ENCODE measurements at places on chromosomes 1 and 21.

GRCh38 chr1:228851193-228851592 lies 115.9 kb downstream of the RHOU start:
- DNase-seq, result no peak

- no peak for DNase-seq
These were observed 23.2 kb upstream of the C1orf146 start for GRCh38 chr1:92194511-92194910.

DNA sequence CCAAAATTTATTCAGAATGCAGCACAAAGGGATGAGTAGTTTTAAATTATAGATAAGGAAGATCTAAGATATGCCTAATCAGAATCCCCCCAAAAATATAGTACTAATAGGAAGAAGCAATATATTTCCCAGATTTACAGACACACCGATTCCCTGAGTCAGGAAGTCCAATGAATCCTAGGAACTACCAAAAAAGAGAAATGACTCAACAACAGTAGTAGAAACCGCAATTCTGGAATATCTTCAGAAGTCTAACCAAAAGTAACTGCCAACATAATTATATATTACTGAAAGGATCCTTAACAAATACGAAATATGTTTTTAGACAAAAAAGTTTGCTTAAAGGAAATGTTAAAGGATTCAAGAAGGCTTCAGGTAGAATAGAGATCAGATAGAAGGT lies 10.3 kb downstream of the AHCTF1 start:
- DNase-seq, result no peak

DNA sequence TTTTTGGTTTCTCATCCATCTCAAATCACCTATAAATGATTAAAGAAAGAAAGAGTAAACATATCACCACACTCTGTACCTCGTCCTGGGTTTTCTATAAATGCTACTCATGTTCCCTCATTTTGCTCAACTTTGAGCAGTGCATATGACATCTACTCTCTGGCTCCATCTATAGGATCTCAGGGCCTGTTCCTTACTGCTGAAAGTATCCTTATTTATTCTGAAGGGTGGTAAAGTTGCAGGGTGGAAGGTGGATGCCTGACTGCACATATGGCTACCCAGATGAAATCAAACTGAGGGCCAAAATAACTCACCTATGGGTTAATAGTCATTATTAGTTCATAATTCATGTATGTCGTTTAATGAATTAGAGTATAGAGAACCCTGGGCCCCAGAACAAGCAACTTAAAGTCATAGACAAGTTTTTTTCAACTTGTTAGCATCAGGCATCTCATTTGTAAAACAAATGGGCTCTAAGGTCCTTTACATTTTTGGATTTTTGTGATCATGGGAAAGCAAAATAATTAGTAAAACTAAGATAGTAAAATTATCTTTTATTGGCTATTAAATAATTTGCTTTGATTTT lies 46.5 kb downstream of the NCF2 start:
- no peak for DNase-seq

DNA sequence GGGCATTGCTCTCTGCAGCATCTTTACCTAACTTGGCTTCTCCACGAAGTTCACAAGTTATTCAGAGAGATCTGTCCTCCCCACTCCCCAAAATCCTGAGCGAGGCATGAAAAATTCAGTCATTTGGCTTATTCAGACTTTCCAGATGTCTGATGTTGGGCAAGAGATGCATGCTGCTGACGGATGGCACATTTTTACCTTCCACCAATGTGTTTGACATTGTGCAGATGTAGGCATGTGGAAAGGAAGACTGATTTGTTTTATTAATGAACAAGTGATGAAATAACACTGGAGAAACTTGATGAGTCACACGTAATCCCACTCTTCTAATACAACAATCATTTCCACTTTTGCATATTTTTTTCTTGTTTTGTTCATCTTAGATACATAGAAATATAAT lies 86.7 kb downstream of the C1orf94 start:
- DNase-seq, result no peak
